Esophagus squamous epithelium (tissue), 5 donors: ENCODE measurements at places on chromosomes 4 and X.

- no peak for DNase-seq
Observed at GRCh38 chr4:121252224-121252806, 88.2 kb upstream of the TNIP3 start.

GRCh38 chrX:119942831-119943184 lies 743 bp downstream of the NKAP start:
- DNase-seq, result no peak

DNA sequence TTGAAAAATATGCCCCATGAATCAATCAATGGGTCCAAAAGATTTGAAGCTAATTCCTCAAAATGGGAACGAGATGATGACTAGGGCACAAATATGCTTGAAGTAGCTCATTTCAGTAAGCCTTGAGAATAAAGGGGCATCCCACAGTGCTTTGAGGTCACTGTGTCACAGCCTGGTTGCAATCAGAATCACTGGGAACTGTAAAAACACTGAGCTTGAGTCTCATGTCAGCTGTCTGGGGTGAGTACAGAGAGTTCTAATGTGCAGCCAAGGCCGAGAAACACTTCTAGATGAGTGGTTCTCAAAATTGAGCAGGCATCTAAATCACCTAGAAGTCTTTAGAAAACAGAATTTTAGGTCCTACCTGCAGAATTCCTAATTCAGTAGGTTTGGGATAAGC lies 120.5 kb upstream of the EGFL6 start:
- DNase-seq, result no peak

GRCh38 chr4:176409627-176410026 lies 89.9 kb downstream of the SPCS3 start:
- no peak for DNase-seq

DNA sequence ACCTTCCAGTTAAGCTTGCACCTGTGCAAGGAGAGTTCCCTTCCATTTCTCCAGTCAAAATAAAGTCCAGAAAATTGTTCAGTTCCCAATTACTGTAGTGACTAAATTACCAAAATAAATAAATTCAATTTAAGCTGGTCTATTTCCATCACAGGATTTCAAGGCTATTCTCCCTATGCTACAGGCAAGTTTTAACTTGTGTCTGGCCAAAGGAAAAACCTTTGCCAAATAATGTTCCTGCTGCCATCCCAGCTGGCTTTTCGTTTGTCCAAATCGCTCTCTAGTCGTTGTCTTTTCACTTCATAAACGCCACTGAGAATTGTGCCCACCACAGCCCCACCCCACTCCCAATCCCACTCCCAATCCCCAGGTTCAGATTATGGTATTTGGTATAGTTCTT lies 2.4 kb downstream of the KCTD8 start:
- no peak for DNase-seq

GRCh38 chr4:151853034-151853433 lies 92.2 kb upstream of the GATB start:
- no peak for DNase-seq

GRCh38 chr4:124902001-124902515 lies 189.5 kb upstream of the ANKRD50 start:
- no peak for DNase-seq

GRCh38 chrX:36908801-36909675 lies 99.1 kb upstream of the FAM47C start:
- DNase-seq, result no peak
